Activated T-helper 17 cell treated with anti-CD3 and anti-CD28 coated beads, Interleukin-2, amount 50 U/mL, for 72 hours (primary cell): ENCODE measurements at places on chromosomes 6 and 20. TPM values are rescaled to one million over a fixed set of nuclear protein-coding genes. Genes with fewer than 3 reads are reported as not detected.
A peak's percentile ranks its signal among the peaks of the same experiment; 100 is the strongest.

DNA sequence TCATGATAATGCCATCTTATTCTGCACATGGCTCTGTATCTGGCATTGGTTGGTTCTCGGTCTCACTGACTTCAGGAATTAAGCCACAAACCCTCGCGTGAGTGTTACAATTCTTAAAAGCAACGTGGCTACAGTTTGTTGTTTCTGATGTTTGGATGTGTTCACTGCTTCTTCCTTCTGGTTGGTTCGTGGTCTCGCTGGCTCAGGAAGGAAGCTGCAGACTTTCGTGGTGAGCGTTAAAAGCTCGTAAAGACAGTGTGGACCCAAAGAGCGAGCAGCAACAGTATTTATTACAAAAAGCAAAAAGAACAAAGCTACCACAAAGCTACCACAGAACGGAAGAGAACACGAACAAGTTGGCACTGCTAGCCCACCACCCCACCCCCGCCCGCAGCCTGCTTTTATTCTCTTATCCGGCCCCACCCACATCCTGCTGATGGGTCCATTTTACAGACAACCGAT lies 51.1 kb downstream of the MYLIP start:
- peak; percentile 60 for ATAC-seq

RAET1E gene
- 0.99 TPM for total RNA-seq

- no peak for ATAC-seq
These were observed 106.4 kb downstream of the QKI start for GRCh38 chr6:163520956-163521355.

GRCh38 chr6:168229368-168229752 lies 90.2 kb downstream of the DACT2 start:
- ATAC-seq = no peak

DNA sequence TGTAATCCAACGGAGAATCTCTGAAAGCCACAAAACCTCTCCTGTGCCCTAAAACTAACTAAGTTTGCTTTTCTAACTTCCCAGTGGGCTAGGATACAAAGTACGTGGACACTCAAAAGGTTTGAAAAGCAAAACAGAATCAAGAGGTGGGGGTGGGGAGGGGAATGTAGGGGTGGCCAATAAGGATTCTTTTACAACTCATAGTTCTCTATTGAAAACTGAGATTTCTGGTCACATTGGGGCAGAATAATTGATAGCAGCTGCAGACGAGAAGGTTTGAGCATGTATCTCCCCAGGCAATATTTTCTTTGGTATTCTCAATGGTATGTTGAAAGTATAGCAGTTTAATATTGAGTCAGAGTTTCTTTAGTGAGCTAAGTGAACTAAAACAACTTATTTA lies 376.7 kb upstream of the CITED2 start:
- ATAC-seq = no peak

COMMD7 gene
- 18.5 TPM for total RNA-seq

LMBRD1 gene
- total RNA-seq = 18.4 TPM

VSX1 gene
- not detected for total RNA-seq

DNA sequence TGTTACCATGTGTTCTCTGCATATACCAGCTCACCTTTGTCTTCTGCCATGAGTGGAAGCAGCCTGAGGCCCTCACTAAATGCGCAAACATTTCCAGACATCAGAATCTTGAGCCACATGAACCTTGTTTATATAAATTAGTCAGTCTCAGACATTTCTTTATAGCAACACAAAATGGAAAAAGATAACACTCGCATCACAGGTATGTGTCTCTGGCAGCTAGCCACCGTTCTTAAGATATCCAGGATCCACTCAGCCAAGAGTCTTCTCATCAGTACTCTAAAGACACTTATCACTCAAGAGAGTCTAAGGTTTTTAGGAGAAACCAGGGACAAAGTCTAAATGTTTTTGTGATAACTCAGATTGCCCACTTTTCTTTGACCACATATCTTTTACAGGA lies 43.1 kb upstream of the HLA-A start:
- no peak for ATAC-seq

DTNBP1 gene
- 24.8 TPM for total RNA-seq

DNA sequence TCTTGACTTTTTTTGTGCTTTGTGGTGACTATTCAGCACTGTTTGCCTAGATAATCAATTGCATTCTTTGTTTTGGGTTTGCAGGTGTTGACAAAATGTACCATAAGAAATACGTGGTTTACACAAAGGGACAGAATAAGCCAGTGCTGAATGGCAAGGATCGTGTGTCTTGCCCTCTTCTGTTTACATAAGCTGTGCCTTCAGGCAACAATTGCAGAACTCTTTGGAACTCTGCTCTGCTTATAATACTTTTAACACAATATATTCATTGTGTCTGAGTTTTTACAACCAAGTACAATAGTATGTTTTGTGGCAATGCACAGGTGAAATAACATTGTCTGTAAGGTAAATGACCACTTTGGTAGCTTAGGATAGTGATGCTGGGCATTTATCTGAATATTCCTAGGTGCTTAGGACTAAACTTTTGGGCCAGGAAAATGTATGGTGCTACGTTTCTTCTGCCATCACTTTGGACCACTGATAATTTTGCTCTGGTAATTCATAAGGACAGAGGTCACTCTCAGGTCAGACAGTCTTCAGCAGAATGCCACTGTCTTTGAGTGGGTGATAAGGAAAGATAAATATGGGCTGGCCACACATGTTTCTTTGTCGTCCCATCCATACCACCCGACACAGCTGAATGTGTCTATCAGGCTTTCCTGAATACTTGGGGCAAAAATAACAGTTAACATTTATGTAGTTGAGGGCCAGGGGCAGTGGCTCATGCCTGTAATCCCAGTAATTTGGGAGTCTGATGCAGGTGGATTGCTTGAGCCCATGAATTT lies 344.6 kb upstream of the IMPG1 start:
- ATAC-seq = no peak

- ATAC-seq = no peak
These were observed at the start of gene SYCP2L for GRCh38 chr6:10886691-10887502. Gene SYCP2L, plus strand, starts transcription at chr6:10887052. Its CDS starts 75 bp downstream, at chr6:10887127.

- no peak for ATAC-seq
These were observed 24.9 kb upstream of the SLC2A12 start for GRCh38 chr6:134077301-134077700.

SLC32A1 gene
- total RNA-seq = 0.11 TPM

- ATAC-seq = no peak
These were observed 137.5 kb upstream of the SLC24A3 start for GRCh38 chr20:19074828-19075516.

GRCh38 chr6:165611294-165611693 lies 51.7 kb downstream of the PDE10A start:
- no peak for ATAC-seq

GRCh38 chr6:119728935-119729334 lies 379.4 kb upstream of the MAN1A1 start:
- no peak for ATAC-seq

SOBP gene
- not detected for total RNA-seq

DNA sequence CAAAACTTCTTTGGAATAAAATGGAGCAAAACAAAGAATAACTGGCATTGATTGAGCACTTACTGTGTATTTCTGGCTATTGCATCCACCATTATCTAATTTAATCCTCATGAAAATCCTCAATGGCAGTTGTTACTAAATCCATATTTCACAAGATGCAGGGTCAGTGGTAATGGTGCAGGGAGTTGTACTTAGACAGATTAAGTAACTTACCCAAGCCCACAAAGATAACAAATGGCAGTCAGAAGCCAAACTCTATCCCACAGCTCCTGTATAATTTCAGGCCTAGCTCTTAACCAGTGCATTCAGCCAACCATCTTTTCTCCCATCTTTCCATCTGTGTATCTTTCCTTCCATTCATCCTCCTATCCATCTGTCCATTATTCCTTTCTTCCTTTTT lies 29.3 kb upstream of the SSTR4 start:
- no peak for ATAC-seq

GRCh38 chr6:132218059-132218696 lies 183.1 kb downstream of the MOXD1 start:
- no peak for ATAC-seq

GRCh38 chr6:53916804-53917463 lies 122.1 kb downstream of the LRRC1 start:
- ATAC-seq = no peak

DNA sequence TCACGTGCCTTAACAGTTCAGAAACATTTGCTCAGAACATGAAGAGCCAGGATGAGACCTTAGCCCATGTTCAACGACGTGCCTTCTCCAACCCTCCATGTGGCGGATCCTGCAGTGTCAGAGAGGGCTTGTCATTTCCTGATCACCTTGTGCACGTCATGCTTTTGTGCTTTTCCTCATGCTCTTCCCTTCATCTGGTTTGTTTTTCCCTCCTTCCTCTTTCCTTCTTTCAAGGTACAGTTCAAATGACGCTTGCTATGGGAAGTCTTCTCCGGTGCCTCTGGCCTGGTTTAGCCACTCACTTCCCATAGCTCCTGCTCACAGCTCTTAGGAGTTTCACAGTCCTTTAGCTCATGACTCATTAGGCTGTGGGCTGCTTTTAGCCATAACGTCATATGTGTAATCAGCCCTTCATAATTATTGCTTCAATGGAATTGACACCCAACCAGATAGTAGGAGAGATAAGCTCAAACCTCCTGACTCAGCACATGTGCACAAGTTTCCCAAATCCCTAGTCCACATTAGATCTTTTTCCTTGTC lies 102.7 kb upstream of the CNKSR3 start:
- ATAC-seq = peak; percentile 45

- ATAC-seq = no peak
These were observed 288.3 kb downstream of the NRN1 start for GRCh38 chr6:5718231-5718947.

- no peak for ATAC-seq
These were observed 45.2 kb downstream of the DPPA5 start for GRCh38 chr6:73308712-73309534.

GRCh38 chr6:37763413-37763812 lies 56.1 kb upstream of the ZFAND3 start:
- no peak for ATAC-seq

DNA sequence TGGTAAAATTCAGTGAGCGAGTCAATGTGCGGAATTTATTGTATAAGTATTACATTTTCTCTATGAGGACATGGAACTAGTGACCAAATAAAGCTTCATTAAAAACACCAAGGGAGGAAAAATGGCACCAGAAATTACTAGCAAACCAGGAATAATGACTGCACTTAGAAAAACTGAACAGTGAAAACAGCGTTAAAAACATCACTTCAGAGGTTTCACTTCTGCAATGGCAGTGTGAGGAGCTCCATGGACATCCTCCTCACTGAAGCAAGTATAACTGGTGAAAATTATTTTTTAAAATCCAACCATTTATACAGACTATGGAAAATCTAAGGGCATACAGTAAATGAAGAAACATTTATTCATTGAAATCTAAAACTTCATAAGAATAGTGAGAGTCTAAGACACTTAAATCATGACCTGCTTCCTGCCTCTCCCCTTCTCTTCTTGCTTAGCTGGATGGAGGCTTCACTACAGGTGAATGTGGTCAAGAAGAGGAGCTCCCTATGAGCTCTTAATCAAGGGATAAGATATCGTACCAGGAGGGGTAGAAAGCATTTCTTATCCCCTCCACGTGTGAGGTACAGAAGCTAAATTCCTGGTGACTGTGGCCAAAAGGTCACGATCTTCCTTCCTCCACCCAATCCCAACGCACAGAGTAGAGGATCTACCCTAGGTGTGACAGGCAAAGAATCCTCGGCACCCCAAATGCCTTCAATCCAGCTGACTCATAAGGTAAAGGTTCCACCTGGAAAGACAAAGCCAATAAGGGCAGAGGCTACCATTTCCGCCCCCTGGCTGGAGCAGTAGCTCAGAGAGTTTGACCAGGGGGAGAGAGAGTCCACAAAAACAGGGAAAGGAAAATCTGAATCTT lies 12.3 kb upstream of the ASF1A start:
- ATAC-seq = no peak

DNA sequence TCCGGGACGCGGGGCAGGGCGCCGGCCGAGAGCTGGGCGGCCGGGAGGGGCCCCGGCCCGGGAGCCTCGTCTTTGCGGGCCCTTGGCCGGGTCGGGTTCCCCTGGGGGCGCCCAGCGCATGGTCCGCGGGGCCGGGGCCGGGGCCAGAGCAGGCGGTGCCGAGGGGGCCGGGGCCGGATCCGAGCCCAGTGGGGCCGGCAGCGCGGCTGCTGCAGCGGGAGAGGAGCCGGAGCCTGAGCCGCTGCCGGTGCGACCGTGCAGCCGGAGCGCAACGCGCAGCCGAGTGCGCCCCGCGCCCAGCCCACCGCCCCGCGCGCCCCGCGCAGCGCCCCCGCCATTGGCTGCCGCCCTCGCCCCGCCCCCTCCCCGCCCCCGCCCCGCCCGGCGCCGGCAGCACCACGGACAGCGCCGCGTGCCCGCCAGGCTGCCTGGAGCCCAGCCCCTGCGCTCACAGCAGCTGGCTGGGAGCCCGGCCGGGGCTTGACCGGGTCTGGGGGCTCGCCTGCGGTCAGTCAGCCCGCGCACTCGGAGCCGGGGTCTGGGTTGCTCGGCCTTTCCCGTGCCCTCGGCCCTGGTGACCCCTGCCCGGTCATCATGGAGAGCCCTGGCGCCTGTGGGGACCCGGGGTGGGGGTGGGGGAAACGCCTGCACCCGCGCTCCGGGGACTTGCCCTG lies at the start of gene HRH3:
HRH3 (minus strand) TSS at position 287 of the 674 bp plus-strand sequence. CDS start 308 bp downstream, outside the sequence.
- ATAC-seq = peak; percentile 64

DNA sequence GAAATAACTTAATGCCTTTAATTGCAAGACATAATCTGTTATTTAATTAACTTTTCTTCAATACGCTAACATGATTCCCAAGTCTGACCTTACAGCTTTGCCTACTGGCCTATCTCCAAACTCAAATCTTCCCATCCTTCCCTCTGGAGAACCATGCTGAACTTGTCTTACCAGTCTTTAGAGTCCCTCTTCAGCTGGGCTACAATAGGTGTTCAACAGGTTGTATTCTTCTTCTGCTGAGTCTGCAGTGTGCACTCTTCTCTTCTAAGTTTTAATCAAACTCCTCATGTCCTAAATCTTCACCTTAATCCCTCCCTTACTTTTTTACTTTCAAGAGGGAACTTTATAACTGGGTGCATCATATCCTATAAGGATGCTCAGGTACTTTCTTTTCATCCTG lies 75.5 kb upstream of the TINAG start:
- ATAC-seq = no peak

DNA sequence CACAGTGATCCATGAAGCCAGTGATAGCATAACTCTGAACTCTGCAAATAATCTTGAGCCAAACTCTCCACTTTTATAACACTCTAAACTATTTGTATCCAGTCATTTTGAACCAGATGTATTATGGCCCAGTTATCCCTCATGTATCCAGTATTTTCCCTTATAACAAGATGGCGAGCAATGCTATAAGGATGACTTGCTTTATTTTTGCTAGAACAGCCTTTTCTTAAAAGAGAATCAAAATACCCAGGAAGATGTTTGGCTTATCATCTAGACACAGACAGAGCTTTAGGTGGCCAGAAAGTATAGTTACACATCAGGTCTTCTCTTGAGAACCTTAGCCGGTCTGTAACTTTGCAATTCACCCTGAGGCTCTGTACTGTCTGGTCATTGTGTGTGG lies 81.0 kb downstream of the DOK5 start:
- ATAC-seq = no peak

OVOL2 gene
- total RNA-seq = not detected

GLP1R gene
- total RNA-seq = not detected

GRCh38 chr6:54248319-54248718 lies 59.9 kb upstream of the TINAG start:
- ATAC-seq = no peak
